GM23338 (cell line): ENCODE measurements at places on chromosomes 16 and 17.

DNA sequence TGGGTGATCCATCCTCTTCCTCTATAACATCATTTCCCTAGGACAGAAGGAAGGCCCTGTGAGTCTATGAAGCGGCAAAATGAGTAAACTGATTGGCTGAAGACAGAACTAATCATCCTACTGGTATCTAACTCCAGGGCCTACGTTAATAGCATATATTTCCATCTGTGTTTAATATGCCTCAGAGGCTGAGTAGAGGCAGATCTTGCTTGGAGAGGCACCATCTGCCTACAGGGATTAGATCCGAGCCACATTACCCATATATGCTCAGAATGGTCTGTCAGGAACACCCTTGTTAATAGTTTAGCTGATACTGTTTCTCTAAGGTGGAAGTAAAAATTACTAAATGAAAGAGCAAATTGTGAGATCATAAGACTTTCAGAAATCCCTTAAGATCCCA is 13.2 kb upstream of the FOXJ1 start:
- DNase-seq = no peak

DNA sequence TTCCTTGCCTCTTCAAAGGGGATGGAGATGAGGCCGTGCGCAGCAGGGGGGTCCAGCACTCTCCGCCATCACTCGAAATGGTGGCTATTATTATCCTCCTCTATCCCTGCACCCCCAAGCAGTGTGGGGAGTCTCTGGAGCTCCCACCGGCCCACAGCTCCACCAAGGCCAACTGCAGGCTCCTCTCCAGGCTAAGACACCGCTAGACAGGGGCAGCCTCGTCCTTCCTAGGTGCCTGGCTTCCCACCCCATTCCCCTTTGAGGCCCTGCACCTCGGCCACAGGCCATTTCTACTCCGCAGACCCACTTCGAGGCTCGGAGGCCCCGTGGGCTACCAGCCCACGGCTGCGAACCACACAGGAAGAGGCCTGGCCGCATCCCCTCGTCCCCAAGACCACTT is 39.6 kb upstream of the PABPN1L start:
- DNase-seq = no peak

GRCh38 chr17:82808006-82808405 is 31.8 kb downstream of the ZNF750 start:
- DNase-seq = no peak

DNA sequence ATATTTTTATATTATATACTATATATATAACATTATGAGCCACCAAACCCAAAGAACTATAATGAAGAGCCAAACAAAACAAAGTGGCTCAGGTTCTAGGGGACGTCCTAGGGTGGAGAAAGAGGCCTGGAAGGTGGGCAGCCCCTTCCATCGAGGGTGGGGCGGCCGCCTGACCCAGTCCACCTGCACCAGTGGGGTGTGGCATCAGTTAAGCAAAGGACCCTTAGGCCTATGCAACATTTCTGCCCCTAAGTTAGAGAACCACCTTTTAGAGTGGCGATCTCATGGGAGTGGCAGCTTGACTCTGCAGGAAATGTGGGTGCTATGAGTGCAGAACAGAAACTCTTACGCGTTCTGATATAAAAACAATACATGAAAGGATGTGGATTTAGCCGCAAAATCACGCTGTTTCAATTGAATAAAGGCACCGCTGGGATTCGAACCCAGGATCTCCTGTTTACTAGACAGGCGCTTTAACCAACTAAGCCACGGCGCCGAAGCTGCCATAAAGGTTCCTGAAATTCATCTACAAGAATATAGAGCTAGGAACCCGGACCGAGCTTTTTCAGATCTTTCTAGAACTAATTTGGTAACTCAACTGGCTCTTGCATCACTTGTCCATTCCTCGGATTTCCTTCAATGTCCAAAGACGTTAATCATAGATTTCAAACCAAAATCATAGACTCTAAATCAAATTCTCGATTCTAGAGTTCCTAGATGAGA is 15.6 kb upstream of the AURKB start:
- peak; percentile 85 for DNase-seq

GRCh38 chr17:56284482-56284881 is 131.2 kb downstream of the ANKFN1 start:
- no peak for DNase-seq

- peak; percentile 89 for DNase-seq
Measured at GRCh38 chr16:18969050-18969854, 14.5 kb upstream of the TMC7 start.

GRCh38 chr17:35596530-35597233 is 9.6 kb downstream of the AP2B1 start:
- peak; percentile 91 for DNase-seq

GRCh38 chr17:77106874-77107358 is 33.9 kb upstream of the SEC14L1 start:
- DNase-seq = peak; percentile 48
